ENCODE measurements at places on chromosomes 16 and 17.

DNA sequence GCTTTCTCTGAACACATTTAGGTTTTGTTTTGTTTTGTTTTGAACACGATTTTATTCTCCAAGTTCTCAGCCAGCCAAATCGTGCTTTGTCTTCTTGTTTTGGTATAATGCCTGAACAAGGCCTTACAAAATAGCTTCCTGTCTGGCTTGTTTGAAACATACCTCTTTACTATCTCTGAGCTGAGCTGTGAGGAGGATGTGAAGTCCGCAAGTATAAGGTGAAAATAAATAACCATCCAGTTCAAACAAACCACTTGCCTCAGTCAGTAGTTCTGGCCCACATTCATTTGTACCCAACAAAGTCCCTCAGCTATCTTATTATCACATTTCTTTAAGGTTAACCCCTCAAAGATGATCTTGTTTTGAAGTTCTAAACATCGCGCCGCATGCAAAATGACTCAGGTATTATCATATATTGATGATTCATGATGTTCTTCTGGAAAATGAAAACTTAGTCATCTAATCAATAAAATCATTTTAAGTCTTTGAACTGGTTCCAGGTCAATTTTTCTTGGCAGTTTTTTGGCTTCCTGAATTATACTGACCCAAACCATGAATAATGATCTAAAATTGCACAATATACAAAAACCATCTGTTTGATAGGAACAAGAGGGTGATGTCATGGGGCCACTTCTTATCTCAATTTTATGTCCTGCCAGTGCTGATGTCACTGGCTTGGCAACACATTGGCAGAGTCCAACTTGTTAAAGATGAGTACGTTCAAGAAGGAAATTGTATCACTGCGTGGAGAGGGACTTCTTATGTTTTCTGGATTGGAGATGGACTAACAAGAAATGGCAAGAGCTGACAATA, 694.3 kb downstream of the KCNJ2 start:
- DNase-seq, result no peak

DNA sequence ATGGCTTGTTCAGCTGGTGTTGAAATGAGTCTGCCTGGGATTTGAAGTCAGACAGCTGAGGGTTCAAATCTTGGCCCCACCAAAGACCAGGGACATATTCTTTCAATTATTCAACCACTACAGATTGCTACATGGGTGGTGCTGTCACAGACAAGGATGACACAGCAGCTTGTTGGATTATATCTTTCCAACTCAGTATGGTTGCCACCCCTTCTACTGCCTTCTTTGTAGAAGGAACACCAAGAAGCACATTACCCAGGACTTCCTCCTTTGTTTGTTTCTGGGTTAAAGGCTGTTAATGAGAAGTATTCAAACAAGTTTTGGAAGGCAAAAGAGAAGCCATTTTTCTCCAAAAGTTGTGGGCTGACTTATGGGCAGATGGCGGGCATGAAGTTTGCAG, 78.6 kb downstream of the COPRS start:
- DNase-seq, result no peak

DNA sequence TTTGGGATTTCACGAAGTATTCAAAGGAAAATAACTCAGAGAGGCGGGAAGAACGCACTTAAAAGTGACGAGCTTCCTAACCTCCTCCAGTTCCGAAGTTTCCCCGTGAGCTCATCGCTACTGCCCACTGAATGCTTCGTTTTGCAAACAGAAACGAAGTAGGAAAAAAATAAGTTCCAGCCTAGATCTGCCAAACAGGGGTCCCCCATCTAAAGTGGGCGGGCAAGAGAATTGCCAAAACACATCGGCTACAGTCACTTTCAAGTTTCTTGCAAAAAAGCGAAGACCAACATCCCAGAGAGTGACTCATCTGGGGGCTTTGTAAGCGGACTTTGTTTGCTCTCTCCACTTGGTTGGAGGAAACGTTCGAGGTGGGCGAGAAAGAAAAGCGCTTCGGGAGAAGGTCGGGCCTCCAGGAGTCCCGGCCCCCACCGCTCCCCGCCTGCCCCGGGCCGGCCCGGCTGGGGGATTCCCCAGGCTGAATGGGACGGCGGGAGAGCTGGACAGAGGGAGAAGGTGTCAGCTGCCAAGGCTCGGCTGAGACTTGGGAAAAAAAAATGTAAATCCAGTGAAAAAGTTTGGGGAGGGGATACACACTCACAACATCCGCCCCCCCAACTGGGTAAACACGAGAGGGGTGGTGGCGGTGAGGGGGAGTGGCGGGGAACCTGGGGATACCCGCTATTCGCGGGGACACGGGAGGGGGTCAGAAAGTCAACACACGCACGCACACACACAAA, 1.0 kb downstream of the VEZF1 start:
- DNase-seq, result no peak

GRCh38 chr16:2867661-2867986, 9.7 kb upstream of the PRSS22 start:
- no peak for DNase-seq

DNA sequence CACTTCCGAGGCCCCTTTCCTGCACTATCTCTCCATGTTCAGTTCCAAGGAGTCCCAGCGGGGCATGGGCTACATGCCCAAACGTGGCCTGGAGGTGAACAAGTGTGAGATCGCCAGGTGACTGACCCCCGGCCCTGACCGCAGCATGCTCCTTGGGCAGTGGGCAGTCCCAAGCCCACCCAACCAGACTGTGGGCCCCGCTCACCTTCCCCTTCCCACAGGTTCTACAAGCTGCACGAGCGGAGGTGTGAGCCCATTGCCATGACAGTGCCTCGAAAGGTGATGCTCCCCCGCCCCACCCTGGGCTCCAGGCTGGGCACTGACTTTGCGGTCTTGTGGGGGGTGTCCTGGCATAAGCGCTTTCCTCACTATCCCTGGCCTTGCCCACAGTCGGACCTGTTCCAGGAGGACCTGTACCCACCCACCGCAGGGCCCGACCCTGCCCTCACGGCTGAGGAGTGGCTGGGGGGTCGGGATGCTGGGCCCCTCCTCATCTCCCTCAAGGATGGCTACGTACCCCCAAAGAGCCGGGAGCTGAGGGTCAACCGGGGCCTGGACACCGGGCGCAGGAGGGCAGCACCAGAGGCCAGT, 4.7 kb downstream of the CORO1A start:
- DNase-seq, result no peak

GRCh38 chr16:69324585-69325253, 5.7 kb downstream of the PDF start:
- no peak for DNase-seq

GRCh38 chr17:42347198-42347597, 41.0 kb downstream of the STAT3 start:
- DNase-seq, result no peak

DNA sequence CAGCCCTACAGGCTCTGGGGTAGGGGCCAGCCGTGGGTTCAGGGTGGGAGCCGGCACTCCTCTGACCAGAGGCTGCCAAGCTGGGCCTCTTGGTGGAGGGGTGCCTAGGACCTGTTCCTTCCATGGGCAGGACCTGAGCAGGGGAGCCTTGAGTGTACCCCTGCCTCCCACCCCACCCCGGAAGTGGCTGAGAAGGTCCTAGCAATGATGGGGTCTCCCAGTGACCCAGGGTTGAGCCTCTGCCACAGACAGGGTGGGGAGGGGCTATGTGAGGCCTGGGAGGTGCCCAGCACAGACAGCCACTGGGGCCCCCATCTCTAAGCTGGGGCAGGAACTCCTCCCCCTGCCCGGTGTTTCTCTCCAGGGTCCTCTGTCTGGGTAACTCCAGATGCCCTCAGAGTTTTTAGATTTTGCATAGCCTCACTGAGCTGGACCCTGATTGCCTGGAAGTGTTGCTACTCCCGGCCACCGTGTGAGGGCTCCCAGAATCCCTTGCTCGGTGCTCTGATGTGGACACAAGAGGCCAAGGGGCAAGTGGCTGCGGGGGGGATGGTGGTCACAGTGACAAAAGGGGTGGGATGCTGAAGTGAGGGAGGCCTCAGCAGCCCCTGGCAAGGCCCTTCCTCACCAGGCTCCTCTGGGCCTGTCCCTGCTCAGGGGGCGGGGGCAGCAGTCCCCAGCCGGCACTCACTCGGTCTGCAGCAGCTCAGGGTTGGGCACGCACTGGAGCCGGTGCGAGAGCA, 6.4 kb upstream of the MTSS2 start:
- DNase-seq, result no peak

- DNase-seq, result no peak
Observed at GRCh38 chr17:6503641-6504195, 52.6 kb downstream of the PITPNM3 start.

DNA sequence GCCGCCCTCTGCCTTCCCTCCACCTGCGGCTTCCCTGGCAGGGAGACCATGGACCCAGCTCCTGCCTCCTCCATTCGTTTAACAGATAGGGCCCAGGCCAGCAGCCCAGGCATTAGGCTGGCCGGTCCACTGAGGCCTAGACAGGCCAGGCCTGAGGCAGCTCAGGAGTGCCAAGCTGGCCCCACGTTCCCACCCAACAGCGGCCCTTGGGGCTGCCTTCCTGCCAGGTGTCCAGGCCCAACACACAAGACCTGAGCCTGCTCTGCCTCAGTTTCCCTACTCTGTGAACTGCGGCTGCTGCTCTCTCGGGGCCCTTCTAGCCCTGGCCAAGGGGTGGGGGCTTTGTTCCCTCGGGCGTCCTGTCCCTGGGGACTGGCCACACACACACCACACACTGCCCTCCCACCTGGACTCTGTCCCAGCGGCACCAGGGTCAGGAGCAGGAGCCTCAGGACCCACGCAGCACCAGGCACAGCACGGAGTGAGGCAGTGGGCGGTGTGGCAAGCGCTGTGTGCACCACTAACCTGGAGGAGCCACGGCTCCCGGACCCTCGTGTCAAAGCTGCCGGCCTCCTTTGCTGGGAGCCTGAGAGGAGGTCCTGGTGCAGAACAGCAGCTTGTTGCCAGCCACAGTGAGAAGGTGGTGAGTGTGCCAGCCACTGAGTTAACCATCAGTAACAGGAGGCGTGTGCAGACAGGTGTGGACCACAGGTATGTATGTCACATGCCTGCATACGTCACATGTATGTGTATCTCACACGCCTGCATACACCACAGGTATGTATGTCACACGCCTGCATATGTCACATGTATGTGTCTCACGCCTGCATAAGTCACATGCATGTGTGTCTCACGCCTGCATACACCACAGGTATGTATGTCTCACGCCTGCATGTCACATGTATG, 14.6 kb upstream of the CDH15 start:
- DNase-seq, result no peak

DNA sequence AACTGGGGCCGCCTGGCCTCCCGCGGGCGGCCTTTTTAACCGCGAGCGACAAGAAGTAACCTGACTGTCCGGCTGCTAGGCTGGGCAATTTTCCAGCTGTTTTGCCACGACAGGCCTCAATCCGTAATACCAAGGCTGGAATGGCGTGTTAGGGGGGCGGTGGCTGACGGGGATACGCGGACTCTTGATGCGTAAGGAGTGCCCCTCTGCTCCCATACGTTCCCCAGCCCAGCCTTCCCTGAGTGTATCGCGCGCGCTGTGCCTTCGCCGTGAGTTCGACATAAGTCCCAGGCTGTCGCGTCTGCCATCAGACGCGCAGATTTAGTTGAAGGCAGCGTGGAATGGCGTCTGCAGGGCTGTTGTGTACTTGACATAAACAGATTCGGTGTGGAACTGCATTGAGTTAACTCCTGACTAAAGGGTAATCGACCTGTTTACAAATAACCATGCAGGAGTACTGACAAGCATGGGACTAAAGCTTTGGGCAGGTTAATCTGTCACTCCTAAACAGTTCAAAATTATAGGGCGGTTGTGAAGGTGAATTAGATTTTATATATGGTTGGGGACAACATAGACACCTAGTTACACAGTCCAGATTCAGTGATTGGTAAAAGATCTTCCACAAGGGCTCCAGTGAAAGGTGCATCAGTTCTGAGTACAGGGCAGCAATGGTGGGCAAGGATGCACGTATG, 16.6 kb upstream of the ERN1 start:
- DNase-seq, result peak; percentile 65

GRCh38 chr16:1749152-1750117, 21.9 kb downstream of the NME3 start:
- DNase-seq, result no peak

- DNase-seq, result no peak
Observed at GRCh38 chr16:66107661-66108060, 258.8 kb upstream of the CDH5 start.

DNA sequence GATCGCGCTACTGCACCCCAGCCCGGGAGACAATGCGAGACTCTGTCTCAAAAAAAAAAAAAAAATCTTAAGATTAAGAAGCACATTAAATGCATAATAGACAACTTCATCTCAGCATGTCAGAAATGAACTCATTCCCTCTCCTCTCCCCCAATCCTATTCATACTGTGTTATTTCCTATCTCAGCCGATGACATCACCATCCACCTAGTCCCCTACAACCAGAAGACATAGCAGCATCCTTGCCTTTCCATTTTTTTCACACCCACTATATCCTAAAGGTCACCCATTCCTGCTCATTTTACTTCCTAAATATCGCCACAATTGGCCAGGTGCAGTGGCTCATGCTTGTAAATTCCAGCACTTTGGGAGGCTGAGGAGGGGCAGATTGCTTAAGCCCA, 81.3 kb downstream of the RPGRIP1L start:
- DNase-seq, result no peak

- DNase-seq, result no peak
Observed at GRCh38 chr16:61890386-61890785, 145.9 kb downstream of the CDH8 start.
